Stimulated activated CD4-positive, alpha-beta T cell treated with anti-CD3 and anti-CD28 coated beads, Interleukin-12 subunit alpha, Interleukin-12 subunit beta, amount 100 ng/mL, for 48 hours (primary cell): ENCODE measurements at places on chromosomes 13 and 19.

GRCh38 chr19:28868836-28869235, 344.1 kb downstream of the UQCRFS1 start:
- no peak for DNase-seq

DNA sequence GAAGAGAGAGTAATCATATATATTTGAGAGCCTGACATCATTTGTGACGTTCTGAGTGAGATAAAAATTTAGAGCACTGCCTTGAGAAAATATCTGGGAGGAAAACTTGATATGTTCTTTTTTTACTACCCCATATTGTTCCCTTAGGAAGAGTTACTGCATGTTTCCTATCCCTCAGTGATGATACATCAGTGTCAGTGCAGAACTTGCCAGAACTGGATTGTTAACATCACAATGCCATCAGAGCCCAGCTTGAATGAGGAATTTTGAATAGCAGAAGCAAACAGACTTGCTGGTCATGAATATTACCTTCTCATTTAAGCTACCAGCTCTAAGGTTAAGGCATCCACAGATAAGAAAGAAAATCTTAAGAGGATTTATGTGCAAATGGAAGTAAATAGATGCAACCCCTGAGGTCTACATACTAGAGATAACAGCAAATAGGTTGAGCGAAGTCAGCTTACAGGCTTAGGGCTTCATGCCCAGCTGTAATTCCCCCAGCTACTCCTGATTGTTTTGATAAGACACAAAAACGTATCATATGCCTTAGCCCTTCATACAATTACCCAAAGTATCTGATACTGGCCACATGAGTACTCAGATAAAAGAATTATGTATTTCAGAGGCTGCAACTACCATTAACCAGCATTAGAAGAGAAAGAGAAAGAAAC, 313.7 kb upstream of the ATXN8OS start:
- no peak for DNase-seq

GRCh38 chr13:72163678-72164077, 296.7 kb upstream of the DACH1 start:
- DNase-seq, result no peak

GRCh38 chr13:95492044-95492801, 60.3 kb upstream of the CLDN10 start:
- DNase-seq, result no peak

GRCh38 chr13:113162783-113163685, 4.6 kb downstream of the PROZ start:
- no peak for DNase-seq

DNA sequence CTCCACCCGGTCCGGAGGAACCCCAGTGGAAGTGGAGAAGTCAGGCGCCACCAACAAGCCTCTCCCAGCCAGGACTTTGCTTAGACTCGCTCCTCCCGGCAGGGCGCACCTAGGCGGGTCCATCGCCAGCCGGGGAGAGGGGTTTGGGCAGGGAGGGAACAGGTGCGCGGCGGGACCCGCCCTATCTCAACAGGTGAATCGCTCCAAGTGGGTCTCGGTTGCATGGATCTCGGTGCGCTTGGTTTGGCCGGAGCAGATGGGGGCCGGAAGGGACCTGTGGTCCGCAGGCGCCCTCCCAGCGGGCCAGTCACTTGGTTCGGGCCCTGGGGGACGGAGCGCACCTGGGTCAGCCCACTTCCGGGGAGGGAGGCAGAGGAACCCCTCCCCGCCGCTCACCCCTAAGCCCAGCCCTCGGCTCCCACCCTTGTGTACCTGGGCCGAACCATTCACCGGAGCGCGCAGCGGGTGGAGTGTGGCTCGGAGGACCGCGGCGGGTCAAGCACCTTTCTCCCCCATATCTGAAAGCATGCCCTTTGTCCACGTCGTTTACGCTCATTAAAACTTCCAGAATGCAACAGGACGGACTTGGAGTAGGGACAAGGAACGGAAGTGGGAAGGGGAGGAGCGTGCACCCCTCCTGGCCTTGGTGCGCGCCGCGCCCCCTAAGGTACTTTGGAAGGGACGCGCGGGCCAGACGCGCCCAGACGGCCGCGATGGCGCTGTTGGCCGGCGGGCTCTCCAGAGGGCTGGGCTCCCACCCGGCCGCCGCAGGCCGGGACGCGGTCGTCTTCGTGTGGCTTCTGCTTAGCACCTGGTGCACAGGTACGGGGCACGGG, at the start of gene LSR:
TSS of gene LSR (plus strand) at position 693 of the 836 bp plus-strand sequence. CDS start at position 714, 21 bp downstream.
- DNase-seq, result peak; percentile 51
